ENCODE measurements at places on chromosomes 6 and 20. TPM values are rescaled to one million over a fixed set of nuclear protein-coding genes. Genes with fewer than 3 reads are reported as not detected.

DNA sequence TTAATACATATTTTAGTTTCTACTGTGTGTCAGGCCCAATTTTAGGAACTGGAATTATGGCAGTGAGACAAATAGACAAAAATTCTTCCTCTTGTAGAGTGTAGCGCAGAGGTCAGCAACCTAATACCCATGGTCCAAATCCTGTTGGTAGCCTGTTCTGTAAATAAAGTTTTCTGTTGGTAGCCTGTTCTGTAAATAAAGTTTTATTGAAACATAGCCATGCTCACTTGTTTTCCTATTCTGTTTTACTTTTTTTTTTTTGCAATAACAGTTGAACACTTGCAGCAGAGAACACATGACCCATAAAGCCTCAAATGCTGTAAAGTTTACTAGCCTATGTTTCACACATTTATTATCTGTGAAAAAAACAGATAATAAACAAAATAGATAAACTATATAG, 87.9 kb downstream of the SCAF8 start:
- no peak for ATAC-seq

Gene CLDN20
- not detected for total RNA-seq

DNA sequence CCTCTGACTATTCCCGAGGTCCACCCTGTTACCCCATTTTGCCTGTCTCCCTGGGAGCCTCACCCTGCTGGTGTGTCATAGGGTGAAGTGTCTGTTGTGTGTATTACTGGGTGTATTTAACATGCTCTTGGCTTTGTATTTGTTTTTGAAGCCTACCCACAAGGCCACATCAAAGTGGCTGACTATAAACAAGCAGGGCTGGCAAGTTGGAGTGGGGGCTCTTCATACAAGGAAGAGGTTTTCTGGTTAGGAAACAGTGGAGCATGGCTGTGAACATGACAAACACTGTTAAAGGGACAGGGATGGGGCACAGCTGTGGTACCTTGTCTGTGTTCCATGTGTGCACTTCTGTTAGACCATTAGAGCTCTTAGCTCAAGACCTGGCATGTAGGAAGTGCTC, 26.3 kb downstream of the HECA start:
- peak; percentile 88 for ATAC-seq

DNA sequence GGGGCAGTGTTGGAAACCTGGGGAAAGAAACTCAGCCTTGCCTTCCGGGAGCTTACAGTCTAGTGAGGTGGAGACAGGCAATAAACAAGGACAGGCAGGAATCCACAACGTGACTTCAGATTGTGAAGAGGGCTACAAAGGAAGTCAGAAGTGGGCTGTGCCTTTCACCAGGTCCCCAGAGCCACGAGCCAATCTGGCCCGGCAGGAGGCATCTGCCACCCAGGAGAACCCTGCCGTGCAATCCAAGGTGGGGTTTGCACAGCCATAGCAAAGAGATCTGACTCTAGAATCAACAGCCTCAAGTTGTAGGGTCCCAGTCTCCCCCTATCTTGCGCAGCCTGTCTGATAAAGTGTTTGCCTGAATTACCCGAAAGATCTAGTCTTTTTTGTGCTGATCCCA, 5.5 kb downstream of the SLC32A1 start:
- no peak for ATAC-seq

GRCh38 chr6:21489826-21490225, 103.7 kb upstream of the SOX4 start:
- ATAC-seq = no peak

Gene FARS2
- 15.4 TPM for total RNA-seq

DNA sequence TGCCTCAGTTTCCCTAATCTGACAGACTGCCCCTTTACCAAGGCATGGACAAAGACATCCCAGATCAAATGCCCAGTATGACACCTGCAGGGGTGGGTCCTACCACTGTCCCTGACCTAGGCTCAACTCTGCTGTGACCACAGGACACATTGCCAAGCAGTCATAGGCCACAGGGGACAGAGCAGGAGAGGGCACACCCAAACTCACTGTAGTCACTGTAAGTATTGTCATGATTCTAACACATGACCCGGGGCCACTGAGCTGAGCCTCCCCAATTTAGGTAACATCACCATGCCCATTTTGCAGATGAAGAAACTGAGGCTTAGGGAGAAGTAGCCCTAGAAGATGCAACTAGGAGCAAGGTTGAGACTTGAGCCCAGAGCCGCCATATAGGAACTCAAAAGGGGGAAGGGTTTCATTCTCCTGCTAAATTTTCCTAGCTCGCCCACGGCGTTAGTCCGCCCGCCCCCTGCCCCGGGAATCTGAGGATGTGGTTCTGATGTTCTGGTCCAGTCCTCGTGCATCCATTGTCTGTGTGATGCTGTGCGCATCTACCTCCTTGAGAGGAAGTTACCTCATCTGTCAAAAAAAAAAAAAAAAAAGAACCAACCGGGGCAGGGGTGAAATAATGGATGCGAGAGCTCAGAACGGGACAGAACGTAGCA, 44.8 kb downstream of the PMEPA1 start:
- no peak for ATAC-seq

- peak; percentile 40 for ATAC-seq
Observed at GRCh38 chr20:19692685-19693119, 65.4 kb upstream of the RIN2 start.

DNA sequence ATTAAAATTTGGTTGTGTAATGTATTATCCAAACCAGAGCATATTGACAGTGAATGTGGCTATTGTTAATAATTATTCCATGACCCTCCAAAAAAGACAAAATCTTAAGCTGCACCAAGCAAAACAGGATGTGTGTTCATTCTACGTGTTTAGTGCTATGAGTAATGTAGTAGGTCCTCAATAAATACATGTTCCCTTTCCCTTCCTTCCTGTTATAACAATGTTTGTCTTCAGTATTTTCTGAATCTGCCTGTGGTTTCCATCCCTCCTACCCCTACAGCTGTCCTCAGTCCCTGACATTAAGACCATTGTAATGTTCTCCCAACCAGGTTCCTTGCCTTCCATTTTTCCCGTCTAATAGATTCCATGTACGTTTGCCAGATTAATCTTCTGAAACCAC, 163.8 kb downstream of the AIG1 start:
- ATAC-seq = no peak

GRCh38 chr6:143562143-143562542, 50.6 kb upstream of the FUCA2 start:
- ATAC-seq = no peak

GRCh38 chr20:42402455-42402854, 784.3 kb upstream of the CHD6 start:
- no peak for ATAC-seq

GRCh38 chr20:2919518-2920245, 46.4 kb downstream of the PTPRA start:
- no peak for ATAC-seq

DNA sequence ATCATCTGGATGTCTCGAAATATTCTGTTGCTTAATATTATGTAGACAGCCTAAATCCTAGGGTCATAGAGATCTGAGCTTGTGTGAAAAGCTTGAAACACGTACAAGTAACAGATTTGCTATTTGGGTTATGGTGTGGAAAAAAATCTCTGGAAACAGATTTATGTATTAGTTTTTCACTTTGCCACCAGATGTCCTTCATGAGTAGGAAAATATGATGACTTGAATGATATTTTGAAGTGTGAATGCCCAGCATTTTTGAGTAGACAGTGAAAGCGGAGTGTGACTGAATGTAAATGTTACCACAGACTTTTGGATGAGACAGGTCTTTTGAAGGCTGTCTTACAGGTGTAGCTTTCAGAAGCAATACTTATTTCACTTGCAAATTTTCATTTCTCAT, 4.2 kb upstream of the BMP6 start:
- ATAC-seq = no peak

Gene COQ3
- total RNA-seq = 9.2 TPM

GRCh38 chr6:85537055-85537494, 56.6 kb downstream of the SNX14 start:
- ATAC-seq = no peak

Gene ADAM33
- total RNA-seq = 2.5 TPM

Gene B3GALT4
- total RNA-seq = 16.9 TPM

- ATAC-seq = no peak
Observed at GRCh38 chr6:90343576-90343975, 46.9 kb upstream of the BACH2 start.
